ENCODE measurements at places on chromosomes 11 and 22.
A peak's percentile ranks its signal among the peaks of the same experiment; 100 is the strongest.

DNA sequence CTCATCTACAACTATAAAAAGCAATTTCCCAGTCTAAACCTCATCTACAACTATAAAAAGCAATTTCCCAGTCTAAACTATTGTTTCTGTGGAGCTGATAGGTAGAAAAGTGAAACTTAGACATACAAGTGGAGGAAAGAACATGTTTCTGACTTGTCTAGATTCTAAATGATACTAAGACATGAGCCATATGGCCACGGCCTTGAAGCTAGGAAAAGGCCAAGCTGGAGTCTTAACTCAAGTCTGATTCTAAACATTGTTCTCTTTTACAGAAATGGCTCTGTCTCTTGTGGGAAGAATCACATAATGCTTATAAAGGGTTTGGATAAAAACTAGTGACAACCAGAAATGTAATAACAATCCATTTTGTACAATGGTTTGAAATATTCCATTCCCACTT is 43.8 kb upstream of the LARGE1 start:
- DNase-seq = no peak

- no peak for DNase-seq
Measured at GRCh38 chr11:129644326-129644725, 171.3 kb upstream of the TMEM45B start.

GRCh38 chr11:117912497-117912896 is 16.7 kb downstream of the TMPRSS13 start:
- DNase-seq = no peak

GRCh38 chr11:62988276-62988675 is 3.5 kb upstream of the SLC22A6 start:
- no peak for DNase-seq

GRCh38 chr11:49424136-49424535 is 215.7 kb upstream of the FOLH1 start:
- no peak for DNase-seq

DNA sequence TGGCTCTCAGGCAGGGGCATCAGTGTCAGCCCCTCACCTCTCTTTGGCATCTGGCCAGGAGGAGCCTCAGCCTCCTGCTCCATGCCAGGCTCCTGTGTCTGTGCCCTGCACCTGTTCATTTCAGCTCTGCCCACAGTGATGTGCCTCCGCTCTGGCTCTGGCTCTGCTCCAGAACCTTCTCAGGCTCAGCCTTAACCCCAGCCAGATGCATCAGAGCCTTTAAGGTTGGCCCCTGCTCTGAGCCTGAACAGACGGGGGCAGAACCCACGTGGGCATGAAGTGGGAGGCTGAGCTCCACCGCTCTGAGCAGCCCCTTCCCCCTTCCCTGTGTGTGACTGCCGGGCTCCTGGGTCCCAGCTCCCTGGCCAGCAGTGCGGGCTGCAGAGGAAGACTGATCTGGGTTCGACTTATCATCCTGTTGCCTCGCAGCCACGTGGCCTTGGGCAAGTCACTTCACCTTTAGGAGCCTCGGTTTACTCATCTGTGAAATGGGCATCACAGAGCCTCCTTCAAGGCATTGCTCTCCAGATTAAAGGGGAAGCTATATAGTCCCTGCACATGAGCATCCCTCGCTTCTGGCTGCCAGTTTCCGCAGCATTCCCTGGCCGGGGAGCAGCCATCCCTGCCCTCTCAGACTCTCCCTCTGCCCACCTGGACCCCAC is 44.7 kb upstream of the RTL6 start:
- no peak for DNase-seq

DNA sequence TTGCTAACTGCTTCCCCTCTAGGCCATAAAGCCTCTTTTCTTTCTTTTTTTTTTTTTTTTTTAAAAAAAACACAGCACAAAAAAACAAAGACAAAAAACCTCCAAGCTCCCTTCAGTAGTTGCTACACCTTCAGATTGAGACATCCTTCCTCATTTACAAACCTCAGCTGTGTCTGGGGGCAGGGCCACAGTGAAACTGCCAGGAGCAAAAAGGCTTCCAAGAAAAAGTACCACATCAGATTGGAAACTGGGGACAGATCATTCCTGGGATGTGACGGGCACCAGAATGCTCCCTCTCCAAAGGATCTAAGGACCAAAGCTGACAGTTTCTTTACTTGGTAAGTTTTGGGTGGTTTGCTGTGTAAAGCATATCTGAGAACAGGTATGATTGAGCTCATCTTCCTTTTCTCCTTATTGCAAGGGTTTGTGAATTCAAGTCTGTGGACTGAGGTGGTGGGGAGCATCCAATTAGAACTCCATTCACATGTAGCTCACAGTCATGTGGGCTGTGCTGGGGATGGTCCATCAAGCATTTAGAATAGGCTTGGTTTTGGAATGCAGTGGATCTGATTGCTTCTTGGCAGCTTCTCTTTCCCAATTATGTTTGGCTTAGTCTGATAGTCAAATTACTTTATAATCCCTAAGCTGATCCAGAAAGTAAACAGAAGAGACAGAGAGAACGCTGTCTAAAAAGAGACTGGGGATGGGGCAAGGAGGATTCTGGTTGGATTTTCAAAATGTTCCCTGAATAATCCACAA is 705 bp downstream of the BBOX1 start:
- DNase-seq = no peak

GRCh38 chr11:44564670-44565210 is 723 bp upstream of the CD82 start:
- no peak for DNase-seq

DNA sequence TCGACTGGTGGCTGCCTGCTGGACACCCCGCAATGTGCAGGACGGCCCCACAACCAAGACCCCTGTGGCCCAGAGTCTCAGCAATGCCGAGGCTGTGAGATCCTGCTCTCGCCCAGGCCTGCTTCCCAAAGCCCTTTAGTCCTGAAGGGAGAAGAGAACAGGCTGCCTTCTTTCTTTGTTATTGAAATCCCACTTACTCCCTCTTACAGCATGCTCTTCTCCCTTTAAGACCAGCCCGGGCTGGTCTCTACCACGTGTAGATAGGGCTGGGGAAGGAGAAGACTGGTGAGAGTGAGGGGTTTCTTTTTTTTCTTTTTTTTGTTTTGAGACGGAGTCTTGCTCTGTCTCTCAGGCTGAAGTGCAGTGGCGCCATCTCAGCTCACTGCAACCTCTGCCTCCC is 21.3 kb downstream of the TMEM45B start:
- DNase-seq = no peak

GRCh38 chr11:108774037-108774730 is 109.3 kb downstream of the DDX10 start:
- DNase-seq = no peak

- no peak for DNase-seq
Measured at GRCh38 chr22:42399315-42400271, 32.6 kb downstream of the NFAM1 start.

DNA sequence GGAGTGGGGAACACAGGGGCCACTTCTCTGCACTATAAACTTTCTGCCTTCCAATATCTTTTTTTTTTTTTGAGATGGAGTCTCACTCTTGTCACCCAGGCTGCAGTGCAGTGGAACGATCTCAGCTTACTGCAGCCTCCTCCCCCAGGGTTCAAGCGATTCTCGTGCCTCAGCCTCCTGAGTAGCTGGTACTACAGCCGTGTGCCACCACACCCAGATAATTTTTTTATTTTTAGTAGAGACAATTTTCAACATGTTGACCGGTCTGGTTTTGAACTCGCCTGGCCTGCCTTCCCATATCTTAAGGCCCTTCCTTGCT is 1.7 kb downstream of the SLC3A2 start:
- DNase-seq = no peak

DNA sequence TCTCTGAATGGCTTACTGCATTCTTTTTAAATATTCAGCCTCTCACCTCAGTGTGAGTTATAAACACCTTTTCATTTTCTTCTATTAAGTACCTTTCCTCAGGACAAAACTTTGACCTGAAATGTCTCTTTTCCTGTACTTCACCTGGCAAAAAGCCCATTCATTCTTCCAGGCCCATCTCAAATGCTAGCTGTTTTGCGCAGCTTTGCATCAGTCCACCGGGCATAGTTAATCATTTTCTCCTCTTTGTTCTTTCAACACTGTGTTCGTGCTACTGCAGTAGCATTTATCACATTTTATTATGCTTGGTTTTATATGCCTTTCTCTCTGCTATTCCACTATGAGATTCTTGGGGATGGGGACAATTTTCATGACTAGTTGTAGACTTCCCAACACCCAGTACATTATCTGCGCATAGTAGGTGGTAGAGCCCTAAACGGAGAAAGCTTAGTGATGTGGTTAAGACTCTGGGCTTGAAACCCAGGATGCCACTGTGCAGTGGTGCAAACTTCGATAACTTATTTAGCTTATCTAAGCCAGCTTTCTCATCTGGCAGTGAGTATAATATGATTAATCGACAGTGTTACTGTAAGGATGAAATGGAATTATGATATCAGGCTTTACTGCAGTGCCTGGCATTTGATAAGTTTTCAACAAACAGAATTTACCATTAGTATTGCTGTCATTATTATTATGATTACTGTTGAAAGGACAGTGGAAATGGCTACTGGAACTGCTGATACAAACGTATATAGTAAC is 695.7 kb downstream of the NELL1 start:
- DNase-seq = no peak

- peak; percentile 77 for DNase-seq
Measured at GRCh38 chr22:38205261-38206128, 3.7 kb downstream of the MAFF start.

DNA sequence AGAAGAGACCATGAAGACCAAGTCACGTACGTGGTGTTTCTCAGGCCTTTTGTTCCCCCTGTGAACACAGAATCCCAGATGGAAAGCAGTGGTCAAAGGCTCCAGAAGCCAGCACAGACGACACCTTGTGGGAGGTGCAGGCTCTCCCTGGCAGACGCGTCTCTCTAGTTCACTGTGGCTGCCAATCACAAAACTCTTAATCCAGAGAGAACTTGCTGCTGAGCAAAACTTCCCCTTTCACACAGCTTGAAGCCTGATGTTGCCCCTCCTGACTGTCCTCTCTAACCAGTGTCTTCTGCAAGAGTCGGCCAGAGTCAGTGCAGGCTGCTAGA is 67.1 kb downstream of the PIWIL3 start:
- DNase-seq = no peak

- no peak for DNase-seq
Measured at GRCh38 chr11:113329725-113330124, 15.3 kb downstream of the TTC12 start.

GRCh38 chr11:85109141-85109540 is 518.0 kb downstream of the DLG2 start:
- no peak for DNase-seq

GRCh38 chr11:127383026-127383425 is 382.5 kb upstream of the KIRREL3 start:
- DNase-seq = no peak

- no peak for DNase-seq
Measured at GRCh38 chr11:125333354-125334073, 162.6 kb downstream of the FEZ1 start.

GRCh38 chr11:71482746-71483364 is 29.9 kb downstream of the NADSYN1 start:
- no peak for DNase-seq

DNA sequence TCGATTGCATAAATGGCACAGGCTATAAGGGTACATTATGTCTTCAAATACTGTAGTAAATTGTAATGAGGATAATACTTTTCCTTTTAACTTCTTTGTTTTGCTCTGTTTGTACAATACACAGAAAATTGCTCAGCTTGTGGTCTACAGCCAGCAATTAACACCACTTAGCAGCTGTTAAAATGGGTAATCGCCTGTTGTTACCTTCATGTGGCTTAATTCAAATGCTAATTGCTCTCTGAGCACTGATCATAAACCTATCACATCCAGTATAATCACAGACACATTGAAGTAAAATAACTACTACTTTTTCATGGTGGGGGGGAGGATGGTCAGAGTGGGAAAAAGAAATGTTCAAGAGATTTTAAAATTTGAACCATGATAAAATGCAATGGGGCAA is 1164.1 kb upstream of the CNTN5 start:
- no peak for DNase-seq

DNA sequence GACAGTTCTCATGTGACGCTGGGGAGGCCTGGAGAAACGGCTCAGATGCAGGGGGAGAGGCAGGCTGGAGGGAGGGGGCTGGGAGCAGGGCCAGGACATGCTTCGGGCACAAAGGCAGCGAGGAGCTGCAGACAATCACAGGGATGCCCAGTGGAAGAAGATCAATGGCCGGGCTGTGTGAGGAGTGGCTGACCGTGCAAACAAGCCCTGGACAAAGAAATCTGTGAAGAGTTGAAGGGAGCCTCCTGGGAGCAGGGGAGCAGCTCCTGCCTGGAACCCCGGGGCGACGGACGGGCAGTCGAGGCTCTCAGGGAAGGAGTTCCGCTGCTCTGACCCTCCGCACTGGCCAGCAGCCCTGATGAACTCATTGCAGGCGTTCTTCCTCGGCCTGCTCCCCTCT is 126.7 kb upstream of the B3GAT1 start:
- DNase-seq = no peak

DNA sequence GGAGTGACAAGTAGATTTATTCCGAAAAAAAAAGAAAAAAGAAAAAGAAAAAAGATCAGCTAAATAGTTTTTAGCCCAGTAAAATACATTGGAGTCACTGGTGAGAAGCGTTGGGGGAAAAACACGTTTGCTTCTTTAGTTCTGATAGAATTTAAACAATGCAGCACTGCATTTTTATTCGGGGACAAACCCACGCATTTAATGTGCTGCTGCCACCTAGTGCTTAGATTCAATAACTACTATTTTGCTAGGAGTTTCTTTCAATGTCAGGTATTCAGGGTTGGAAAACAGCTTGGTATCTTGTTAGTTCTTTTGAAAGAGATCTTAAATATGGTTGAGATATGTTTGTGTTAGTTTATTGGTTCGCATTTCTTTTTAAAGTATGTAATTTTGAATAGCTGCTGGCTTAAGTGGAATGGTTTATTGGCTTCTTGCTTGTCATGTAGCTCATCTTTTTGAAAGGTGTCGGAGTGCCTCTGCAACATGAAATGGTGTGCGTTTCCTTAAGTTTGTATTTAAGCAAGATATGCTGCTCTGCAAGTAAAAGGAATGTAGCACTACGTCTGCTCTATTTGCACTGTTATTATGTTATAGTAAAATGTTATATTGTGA is 41.9 kb downstream of the SVIP start:
- peak; percentile 12 for DNase-seq

DNA sequence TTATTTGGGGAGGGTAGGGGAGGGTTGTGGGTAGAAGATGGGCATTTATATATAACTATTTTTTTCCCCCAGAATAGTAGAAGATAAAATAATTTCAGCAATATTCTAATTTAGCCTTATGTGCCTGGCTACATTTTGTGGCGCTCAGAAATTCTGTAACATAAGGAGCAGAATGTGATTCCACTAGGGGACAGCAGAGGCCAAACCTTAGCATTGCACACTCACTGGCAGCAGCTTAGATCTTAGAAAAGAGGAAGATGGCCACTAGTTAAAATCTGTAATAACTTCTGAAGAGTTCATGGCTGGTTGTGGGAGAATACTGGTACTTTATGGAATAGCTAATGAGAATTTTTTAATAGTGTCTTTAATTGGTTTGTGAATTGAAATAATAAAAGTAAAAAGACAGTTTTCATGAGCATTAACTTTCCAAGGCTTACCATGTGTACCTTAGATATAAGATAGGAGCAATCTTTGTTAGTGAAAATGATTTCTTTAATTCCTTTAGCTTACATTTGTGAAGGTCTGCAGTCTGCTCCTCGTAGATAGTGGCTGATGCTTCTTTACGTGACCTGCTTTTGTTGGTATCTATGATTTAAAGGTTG is 33.1 kb downstream of the DDX10 start:
- DNase-seq = peak; percentile 64
